Ascending aorta (tissue), 2 donors: ENCODE measurements at places on chromosomes 7 and 10. TPM values are rescaled to one million over a fixed set of nuclear protein-coding genes. Genes with fewer than 3 reads are reported as not detected.

DNA sequence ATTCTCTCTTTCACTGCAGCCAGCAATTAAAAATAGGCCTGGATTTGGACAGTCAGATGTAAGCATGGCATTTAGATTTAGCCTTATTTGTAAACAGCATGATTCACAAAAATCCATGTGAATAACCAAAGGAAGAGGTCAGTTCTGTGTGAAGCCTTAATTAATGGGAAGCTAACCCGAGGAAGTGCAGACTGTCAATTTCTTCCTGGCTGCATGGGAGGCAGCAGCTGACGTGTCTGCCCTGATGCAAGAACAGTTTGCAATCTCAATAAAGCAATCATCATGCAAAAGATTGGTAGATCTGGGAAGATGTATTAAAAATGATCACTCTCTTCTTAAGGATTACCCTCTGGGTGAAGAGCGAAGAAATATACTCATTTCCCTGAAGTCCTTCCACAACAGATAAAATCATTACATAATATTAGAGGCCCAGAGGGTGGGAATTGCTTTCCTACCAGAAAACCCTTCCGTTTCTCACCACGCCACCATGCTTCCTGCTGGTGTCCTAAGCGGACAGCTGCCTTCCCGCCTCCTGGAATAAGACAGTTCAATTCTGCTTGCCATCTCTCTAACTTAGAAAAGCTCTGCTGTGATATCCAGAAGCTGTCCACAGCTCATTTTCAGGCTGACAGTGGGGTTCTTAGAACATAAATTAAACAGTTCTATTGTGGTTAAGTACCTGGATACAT, 526.7 kb upstream of the NRP1 start:
- no peak for DNase-seq

Gene ADARB2
- not detected for total RNA-seq

Gene H2BK1
- total RNA-seq: not detected

Gene TMEM184A
- not detected for total RNA-seq

Gene OR13A1
- not detected for total RNA-seq

DNA sequence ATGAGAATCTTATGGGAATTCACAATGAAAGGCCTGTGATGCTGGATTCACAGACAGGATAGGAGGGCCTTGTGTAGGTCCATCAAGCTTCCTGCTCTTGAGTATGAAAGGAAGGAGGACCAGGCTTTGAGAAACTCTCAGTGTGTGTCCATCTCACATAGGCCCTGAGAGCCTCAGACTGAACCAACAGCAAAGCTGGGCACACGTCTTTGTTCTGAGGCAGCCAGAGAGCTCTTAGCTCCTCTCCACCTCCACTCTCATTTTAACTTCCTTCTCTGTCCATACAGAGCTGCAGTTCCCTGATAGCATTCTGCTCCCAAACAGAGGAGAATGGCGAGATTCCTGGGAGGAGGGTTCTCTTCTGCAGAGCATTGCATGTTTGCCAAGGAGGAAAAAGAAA, 515.6 kb downstream of the CALN1 start:
- DNase-seq: no peak

DNA sequence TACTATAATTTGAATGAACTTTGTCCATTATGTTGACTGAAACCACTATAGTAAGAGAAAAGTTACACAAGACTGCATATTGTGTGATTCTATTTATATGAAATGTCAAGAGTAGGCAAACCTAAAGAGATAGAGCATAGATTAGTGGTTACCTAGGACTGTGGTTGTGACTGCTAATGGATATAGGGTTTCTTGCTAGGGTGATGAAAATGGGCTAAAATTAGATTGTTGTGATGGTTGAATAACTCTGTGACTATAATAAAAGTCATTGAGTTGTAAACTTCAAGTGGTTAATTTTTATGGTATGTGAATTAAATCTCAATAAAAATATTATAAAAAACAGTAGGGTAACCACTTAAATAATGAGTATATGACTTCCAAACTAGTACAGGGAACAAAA, 142.9 kb upstream of the AHR start:
- no peak for DNase-seq

DNA sequence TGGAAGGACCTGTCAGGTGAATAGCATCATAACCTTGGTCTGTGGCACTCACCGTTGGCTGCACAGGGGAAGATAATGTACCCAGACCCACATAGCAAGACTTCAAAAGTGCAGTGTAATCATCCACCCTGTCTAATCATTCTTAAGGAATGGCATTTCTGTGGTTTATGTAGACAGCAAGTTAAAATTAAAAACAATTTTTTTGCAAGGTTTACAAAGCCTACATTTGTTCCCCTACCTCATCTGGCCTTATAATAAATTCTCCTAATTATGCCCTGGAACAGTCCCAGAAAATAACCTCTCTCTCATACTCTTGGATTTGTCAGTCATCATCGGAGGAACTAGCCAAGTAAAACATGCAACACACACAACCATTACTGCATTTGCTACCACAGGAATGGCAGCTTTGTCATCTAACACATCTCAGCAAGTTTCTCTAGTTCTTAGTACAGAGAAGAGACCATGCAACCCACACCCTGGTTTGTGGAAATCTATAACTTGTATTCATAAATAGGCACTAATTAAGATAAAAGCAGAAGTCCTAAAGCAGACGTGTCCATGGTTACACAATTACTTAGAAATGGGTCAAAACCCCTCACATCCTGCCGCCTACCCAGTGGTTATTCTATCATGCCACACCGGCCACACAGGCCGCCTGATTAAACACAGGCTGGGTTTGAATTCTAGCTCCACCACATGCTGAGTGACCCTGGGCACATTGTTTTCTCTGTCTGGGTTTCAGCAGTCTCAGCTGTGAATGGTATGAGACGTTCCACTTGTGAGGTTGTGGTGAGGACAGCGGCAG, 19.1 kb downstream of the ABLIM1 start:
- DNase-seq: no peak

DNA sequence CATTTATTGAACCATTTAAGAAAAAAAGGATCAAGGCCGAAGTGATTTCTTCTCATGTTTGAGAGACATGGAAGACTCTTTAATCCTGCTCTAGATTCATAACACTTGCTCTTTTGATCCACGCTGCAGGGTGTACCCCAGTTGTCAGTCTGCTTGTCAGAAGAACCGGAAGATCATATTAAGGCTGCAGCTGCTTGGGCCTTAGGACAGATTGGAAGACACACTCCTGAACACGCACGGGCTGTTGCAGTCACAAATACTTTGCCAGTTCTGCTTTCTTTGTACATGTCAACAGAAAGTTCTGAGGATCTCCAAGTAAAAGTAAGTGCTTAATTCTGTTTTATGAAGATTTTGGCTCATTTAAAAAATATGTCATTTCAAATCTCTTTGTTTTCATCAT, 46.3 kb downstream of the SPAG6 start:
- no peak for DNase-seq

Gene AASS
- 34.3 TPM for total RNA-seq

- DNase-seq: no peak
These were observed 11.3 kb downstream of the KAT6B start for GRCh38 chr10:74837743-74838142.

Gene PAPSS2
- 14.8 TPM for total RNA-seq

Gene CACNB2
- 0.96 TPM for total RNA-seq

Gene RAPGEF5
- 65.8 TPM for total RNA-seq

Gene KLF14
- total RNA-seq: not detected

- DNase-seq: no peak
These were observed 1.6 kb downstream of the GPR22 start for GRCh38 chr7:107471292-107472070.

- DNase-seq: no peak
These were observed 218.3 kb downstream of the FAM107B start for GRCh38 chr10:14556285-14556956.

DNA sequence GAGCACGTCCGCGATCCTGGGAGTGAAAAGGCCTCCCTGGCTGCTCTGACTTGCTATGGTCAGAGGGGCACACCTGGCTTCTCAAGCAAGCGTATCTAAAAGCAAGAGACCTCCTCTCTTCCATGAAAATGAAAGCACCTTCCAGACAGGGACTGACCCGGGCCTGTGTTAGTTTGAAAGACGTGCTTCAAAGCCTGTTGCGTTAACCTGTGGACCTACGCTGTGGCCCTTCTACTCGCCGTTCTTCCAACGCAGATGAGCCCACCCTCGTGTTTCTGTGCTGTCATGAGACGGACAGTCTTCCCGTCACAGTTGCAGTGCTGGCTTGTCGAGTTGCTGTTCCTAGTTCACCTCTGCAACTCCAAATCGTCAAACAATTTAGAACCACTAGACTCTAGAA, 15.5 kb upstream of the GDI2 start:
- DNase-seq: no peak

DNA sequence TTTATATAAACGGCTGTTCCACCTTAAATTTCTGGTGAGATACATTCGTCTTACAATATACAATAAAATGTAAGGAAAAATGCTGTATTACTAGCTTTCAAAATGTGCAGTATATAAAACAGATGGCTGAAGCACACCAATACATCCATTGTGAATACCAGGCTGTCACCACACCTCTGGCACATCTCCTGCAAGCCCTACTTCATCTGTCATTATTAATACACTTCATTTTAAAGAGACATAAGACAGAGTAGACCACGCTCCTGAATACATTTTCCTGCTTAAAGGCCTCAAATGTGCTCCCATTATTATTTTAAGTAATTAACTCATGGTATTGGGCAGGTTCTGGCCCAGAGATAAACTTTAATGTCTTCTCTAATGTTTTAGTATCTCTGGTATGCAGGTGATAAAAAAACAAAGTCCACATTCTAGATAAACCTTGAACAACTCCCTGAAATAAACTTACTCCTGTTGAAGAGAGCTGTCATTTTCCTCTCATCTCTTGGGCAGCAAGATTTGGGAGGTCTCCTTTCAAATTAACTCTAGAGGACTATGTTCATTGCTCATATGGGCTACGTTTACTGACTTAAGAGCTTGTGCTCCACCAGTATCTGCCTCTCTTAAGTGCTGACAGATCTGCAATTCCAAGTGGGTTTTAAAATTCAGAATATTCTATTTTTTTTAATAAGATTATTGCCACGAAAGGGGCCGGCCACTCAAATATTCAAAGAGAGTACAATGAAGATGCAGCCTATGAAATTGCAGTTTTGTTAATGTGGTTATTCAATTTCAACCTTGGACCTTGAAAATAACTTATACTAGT, 396.5 kb upstream of the SEMA3D start:
- no peak for DNase-seq

- no peak for DNase-seq
These were observed 355.1 kb upstream of the MKI67 start for GRCh38 chr10:128481152-128481840.

GRCh38 chr10:30559180-30559579, 70.4 kb downstream of the LYZL2 start:
- no peak for DNase-seq

DNA sequence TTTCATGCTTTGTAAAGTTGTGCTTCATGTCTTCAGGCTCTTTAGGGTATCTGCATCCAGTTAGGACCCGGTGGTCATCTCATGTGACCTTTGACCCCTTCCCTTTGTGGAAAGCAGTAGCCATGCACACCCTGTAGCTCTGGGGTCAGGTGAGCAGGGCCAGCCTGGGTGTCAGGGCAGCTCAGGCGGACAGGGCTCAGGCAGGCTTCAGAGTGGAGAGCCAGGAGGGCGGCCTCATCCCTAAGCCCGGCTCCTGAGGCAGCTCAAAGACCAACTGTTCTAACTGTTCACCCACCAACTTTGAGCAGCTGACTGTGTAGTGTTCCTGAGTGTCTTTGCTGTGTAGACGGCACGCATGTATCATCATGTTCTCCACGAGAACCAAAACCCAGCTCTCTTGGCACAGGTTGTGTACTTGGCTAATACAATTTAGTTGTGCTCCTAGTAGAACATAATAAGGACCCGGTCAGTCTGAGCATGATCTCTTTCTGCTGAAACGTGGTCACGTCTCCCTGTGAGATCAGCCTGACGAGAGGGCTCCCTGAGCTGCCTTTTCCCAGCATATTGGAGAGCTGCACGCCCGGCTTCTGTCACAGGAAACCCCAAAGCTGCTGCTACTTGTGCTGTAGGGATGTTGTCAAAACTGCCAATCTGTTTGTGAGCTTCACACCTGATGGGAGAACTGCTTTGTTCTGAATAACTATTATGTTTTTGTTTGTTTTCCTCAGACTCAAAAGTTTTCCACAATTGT, 30.0 kb downstream of the EEPD1 start:
- no peak for DNase-seq

DNA sequence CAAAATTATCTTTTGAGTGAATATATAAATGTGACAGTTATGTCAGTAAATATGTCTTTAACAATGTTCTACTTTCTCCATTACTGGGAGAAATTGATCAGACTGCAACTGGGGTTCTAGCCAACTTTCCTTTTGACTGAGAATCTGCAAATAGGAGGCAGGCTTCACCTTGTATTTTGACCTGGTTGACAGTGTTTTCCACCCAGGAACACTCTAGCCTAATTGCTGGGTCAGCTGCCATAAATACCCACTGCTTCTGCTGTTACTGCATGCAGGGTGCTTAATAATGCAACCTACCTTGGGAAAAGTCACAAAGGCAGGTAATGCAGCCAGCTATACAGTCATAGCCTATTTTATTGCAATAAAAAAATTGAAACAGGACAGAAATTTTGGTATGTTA, 319.0 kb downstream of the DGKB start:
- DNase-seq: no peak
